GM04504 (cell line): ENCODE measurements at places on chromosomes 4 and X.

GRCh38 chrX:19576742-19577141, 61.4 kb upstream of the MAP3K15 start:
- no peak for DNase-seq

DNA sequence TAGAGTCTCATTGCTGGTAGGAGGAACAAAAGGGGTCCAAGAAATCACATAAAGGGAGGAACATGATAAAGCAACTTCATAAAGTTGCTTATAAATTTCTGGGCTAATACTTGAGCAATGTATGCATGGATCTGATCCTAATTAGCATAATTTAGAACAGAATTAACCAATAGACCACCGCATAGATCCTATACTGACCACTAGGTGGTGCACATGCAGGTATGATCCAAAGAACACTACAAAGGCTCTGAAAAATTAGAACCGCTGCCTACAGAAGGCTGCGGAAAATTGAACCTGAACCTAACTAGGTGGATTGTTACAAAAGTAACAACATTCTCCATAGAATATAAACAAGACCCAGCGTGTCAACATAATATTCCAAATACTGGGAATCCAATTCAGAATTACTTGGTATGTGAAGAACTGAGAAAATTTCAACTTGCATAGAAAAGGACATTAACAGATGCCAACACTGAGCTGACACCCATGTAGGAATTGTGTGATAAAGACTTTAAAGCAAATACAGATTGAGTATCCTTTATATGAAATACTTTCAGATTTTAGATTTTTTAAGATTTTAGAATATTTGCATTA, 23.3 kb downstream of the BRCC3 start:
- DNase-seq = no peak

DNA sequence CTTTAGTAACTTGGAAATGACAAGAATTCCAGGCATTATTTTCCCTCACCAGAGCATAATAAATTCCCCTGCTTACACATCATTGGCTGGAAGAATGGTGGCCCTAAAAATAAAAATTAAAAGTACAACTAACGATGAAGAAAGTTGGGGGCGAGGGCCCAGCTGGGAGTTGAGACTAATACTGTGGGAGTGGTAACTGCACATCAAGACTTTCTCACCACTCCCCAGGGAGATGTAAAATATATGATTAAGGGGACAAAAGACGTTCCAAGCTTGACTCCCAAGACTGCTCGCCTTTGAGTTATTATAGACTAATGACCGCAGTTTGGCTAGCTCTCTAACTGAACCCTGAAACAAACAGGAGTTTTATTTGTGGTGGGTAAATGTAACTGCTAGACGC, 30.0 kb downstream of the SMIM31 start:
- no peak for DNase-seq

- peak; percentile 3 for DNase-seq
These were observed 40.4 kb downstream of the ENPEP start for GRCh38 chr4:110516106-110516922.

- DNase-seq = no peak
These were observed 91.1 kb upstream of the ANKRD50 start for GRCh38 chr4:124803641-124804040.

- DNase-seq = no peak
These were observed 30.4 kb downstream of the FAM149A start for GRCh38 chr4:186134861-186135260.

GRCh38 chr4:27085396-27085795, 224.8 kb downstream of the STIM2 start:
- DNase-seq = no peak

- no peak for DNase-seq
These were observed at the start of gene MAGEA4 for GRCh38 chrX:151912780-151913179. TSS of gene MAGEA4 (plus strand) at chrX:151912889. CDS start at chrX:151923665, 10,776 bp downstream.

DNA sequence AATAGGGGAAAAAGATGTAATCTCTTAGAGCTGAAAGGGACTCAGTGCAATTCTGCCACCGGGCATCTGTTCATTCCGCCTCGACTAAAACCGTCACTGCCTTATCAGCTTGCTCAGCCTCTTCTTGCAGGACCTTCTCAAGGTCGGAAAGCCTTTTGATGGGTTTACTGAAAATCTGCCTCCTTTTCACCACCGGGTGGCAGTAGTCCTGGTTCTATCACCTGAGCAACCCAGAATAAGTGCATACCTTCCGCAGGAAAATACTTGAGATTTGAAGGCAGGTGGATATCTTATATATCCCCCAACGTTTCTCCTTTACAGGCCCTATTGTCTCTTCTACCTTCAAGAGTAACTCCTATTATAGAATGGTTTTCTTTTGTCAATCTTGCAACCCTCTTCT, 103.4 kb upstream of the PAK3 start:
- DNase-seq = no peak

GRCh38 chrX:39936886-39937770, 160.6 kb downstream of the BCOR start:
- DNase-seq = no peak

GRCh38 chr4:103853627-103854026, 133.8 kb upstream of the TACR3 start:
- no peak for DNase-seq

DNA sequence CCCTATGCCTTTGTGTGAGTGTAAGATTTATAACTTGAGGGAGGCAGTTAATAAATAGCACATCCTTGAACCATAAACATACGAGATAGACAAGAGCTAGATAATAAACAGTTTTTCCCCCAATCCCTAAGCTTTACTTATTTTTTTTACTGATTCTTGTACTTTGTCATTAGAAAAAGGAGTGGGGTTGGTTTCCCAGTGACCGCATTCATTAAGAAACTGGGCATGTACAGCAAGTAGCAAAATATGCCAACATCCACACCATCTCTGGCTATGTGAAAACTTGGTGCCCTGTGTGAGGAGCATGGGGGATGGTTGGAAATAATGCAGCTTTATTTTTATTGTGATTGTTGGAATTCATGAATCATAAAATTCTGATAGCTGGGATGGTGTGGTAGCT, 176.2 kb downstream of the CBR4 start:
- DNase-seq = no peak

- DNase-seq = no peak
These were observed 21.8 kb upstream of the FTHL17 start for GRCh38 chrX:31093639-31093975.

DNA sequence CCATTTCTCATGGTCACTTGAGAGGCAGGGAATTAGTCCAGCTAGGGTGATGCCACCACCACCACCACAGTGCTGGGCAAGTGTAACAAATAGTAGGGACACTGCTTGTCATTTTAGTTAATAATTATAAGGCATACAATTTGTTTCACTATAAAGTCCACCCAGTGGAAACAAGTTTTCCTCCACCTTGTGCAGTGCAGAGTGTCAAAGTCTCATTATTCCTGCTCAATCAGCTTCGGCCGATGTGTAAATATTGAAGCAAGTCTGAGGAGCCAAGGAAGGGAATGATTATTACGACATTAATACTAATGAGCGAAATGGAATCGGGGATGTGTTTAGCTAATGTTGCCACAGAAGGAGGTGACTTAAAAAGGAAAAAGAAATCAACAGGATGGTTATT, 340.4 kb downstream of the NKX6-1 start:
- no peak for DNase-seq

DNA sequence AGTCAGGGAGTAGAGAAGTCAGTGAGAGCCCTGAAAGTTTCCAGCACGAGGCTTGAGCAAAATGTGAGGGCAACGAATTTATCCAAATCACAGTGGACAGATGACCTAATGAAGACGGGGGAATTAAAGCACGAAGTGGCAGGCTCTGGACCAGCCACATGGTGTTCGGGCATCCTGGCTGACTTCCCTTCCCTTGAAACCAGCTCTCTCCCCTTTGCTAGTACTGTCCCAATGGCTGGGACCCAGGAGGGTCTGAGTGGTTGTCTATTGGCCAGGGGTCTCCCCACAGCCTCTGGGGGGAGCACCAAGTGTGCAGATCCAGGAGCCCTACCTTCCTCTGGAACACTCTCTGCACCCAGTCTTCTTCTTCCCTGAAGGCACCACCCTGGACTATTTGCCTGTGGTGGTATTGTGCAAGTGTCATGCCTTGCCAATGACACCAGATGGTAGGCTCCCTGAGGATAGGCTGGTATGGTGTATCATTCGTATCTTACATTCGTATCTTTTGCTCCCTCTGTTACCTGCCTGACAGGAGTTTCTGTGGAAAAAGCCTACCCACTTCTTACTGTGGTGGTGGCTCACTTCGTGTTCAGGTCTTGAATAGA, 2.1 kb downstream of the APLN start:
- DNase-seq = no peak

DNA sequence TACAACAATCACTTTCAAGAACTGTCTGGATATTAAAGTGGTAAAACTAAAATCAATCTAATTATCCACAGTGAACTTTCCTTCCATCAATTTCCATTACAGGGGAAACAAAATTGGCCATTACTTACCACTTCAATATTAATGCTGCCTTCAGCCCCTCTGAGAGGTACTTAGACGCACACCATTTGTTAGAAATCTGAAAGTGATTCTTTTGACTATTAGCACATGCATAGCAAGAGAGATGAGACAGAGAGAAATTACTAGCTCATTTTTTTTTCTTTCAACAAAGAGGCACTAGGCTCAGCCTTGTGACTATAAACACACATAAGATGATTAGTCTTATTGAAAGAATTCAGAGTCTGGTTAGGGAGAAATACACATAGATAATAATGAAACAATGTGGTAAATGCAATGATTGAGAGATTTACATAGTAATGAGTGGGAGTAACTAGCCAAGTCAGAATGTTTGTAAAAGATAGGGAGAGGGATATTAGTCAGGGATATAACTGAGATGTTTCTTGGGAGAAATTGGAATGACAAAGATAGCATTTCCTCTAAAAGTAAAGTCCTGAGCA, 93.3 kb downstream of the YIPF7 start:
- no peak for DNase-seq

DNA sequence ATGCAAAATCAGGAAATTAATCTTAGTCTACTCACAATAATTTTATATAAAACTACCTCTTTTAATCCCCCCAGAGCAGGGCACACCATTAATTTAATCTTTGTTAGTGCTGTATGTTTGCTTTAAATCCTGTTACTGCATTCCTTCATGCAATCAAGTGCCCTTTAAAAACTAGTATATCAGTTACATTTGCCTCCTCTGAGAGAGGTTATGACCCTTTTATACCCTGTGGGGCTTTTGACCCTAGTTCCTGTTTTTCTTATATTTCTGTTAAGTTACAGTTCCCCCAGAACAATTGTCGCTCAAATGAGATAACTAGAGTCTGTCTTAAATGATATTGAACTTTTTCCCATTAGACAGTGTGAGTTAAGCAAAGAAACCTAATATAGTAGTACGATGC, 46.2 kb downstream of the GPC4 start:
- no peak for DNase-seq

DNA sequence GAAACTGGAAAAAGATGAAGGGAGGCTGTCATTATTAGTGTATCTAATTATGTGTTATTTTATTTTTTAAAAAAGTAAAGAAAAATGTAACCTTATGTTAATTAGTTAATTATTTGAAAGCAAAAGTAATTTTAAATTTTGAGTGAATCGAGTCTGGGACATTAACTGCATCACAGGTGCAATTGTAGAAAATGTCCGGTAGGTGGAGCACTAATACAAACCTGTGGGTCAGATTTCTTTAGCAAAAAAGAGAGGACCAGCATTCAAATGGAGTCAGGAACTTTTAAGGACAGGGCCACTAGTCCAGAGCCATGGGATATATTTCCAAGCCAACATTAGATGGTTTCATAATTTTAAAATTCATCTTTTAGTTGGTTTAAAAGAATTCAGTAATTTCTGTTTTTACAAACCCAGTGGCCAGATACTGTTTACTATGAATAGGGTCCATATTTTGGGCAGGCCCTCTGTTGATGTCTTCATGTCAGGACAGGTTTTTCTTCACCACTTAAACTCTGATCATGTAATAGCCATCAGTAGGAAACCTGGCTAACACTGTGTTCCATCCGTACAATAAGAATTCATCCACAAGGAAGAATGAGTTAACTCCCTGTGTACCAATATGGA, 27.2 kb downstream of the BST1 start:
- no peak for DNase-seq

- DNase-seq = no peak
These were observed 185.3 kb downstream of the CRLF2 start for GRCh38 chrX:1027133-1027532.

DNA sequence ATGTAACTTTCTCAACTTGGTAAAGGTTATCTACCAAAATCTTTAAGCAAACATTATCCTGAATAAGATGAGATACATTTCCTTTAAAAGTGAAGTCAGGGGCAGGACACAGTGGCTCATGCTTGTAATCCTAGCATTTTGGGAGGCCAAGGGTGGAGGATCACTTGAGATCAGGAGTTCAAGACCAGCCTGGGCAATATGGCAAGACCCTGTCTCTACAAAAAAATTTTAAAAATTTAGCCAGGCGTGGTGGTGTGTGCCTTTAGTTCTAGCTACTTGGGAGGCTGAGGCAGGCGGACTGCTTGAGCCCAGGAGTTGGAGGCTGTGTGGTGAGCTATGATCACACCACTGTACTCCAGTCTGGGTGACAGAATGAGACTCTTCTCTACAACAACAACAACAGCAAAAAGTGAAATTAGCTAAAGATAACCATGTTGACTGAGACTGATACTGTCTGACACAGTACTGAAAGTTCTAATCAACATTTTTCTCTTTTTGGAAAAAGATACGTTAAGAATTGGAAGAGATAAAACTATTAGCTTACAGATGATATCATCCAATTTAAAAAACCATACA, 4.9 kb downstream of the DCAF16 start:
- DNase-seq = no peak

DNA sequence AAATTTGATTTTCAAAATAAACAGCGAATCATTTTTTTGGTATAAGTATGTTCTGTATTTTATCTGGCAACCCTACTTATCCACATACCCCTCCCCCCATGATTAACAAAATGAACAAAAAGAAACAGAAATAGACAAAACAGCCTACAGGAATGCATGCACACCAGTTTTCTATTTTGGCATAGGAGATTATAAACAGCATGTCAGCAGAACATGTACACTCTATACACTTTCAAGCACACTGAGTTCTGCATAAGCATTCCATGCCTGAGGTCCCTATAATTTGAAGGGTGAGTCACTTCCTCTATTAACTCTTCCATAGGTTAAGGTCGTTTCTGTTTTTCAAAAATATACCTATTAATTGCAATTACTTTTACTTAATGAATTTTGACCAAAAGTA, 28.0 kb upstream of the ZNF280C start:
- no peak for DNase-seq
